ENCODE measurements at places on chromosomes 16 and 17.

GRCh38 chr16:80366023-80366422, 174.8 kb upstream of the DYNLRB2 start:
- DNase-seq: no peak

- DNase-seq: no peak
These were observed 87.2 kb upstream of the XYLT1 start for GRCh38 chr16:17557949-17558348.

DNA sequence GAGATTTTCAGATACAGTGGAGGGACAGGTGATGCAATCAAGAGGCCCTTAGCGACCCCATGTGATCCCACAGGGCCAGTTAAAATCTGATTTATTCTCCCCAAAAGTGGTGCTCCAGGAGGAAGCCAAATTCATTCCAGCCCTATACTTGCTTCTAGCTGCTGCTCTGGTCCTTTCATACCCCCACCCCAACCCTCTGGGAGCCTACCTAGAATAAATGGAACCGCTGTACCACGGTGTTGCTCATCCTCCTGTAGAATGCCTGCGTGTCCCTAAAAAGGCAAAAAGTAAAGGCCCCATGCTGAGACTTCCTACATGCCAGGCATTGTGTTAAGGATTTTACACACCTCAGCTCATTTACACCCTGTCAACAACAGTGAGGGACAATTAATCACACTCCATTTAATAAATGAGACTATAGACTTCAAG, 2.0 kb upstream of the RASL10B start:
- no peak for DNase-seq

- DNase-seq: no peak
These were observed 36.8 kb upstream of the LYRM9 start for GRCh38 chr17:27930000-27930399.
